ENCODE measurements at places on chromosomes 5 and 9. TPM values are rescaled to one million over a fixed set of nuclear protein-coding genes. Genes with fewer than 3 reads are reported as not detected.
A peak's percentile ranks its signal among the peaks of the same experiment; 100 is the strongest.

The COL23A1 gene
- total RNA-seq = 0.16 TPM

The GNE gene
- total RNA-seq = 37.9 TPM

The SOWAHA gene
- 5.1 TPM for total RNA-seq

The THBS4 gene
- 2.2 TPM for total RNA-seq

The TMEM161B gene
- 58.3 TPM for total RNA-seq

The RANBP17 gene
- total RNA-seq = 212 TPM

The GRM6 gene
- 0.16 TPM for total RNA-seq

The BASP1 gene
- total RNA-seq = 359 TPM

- no peak for DNase-seq
These were observed 44.5 kb upstream of the TMEM252 start for GRCh38 chr9:68585034-68585761.

GRCh38 chr5:1771149-1772065, 28.2 kb downstream of the MRPL36 start:
- DNase-seq = no peak

DNA sequence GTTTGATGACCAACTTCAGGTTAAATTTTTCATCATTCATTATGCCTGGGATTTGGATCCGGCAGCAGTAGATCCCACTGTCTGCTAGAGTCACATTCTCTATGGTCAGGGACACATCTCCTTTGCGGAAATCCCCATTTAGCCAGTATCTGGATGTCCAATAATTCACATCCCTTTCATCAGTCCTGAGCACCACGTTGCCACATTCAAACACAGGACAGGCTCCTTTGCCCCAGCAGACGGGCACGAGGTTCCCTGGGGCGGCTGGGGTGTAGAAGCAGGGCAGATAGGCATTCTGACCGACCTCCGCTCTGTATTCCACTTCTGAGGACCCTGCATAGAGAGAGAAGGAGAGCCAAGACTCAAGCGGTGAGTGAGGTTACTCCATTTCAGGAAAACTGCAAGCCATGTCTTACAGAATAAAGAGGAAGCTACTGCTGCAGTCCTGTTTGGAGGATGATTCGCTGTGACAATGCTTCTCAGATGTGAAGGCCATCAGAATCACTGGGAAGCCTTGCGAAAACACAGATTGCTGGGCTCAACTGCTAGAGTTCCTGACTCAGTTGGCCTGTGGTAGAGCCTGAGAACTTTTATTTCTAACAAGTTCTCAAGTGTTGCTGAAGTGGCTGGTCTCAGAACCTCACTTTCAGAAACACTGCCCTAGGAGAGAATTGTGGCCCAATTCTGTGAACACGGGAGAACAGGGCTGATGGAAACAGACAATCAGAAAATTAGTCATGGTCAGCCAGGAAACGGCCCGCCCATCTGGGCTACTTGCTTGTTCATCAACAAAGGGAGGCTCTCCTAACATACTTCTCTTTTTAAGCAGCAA, 2.0 kb downstream of the HAVCR2 start:
- no peak for DNase-seq

GRCh38 chr9:33129886-33130881, 37.0 kb downstream of the B4GALT1 start:
- DNase-seq = no peak

DNA sequence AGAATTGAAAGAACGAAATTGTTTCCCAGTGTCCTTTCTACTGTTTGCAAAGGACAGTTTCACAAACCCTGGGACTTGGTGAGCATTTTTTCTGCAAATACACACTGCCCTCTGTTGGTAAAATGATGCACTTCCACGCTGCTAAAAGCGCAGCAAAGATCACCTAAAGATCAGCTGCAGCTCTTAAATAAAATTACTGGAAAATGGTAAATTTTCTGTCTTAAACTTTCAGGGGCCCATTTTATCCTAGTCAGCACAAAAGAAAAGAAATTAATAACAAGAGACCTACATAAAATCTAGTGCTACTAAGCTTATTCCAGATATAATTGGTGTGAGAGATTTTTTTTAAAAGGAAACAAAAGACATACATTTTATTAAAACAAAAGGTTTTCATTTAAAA, 566.0 kb downstream of the CAAP1 start:
- peak; percentile 26 for DNase-seq

DNA sequence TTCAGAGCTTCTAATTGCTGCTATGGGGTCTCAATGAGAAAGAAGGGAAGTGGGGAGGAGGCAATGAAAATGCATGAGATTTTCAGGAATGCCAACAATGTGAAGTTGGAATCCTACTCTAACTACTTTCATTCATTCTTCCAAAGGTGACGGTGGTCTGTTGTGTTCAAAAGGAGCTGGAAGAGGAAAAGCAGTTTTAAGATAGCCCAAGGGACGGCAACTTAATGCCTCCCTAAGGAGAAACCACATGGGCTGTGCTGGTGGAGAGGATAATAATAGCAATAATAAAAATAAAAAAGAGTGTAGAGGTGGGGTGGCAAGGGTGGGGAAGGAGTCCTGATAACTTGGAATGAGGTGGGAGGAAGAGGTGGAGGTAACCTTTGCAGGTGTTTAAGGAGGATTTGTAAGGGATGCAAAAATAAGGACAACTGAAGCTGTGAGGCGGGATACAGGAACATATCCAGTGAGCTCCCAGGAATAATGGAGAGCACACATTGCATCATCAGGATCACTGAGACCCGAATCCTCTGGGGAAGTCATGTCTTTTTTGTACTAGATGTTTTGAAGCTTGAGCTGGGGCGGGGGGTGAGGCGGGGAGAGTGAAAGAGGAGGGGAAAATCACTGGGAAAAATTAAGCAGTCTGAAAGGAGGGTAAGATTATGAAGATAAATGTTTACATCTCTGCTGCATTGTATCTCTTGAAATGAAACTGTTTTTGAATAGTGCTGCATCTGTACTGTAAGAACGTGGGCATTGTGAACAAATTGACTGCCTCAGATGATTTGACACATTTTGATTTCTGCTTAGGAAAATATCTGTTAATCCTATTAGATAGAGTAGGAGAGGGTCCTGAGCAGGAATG, 120.1 kb upstream of the TMEM161B start:
- no peak for DNase-seq

DNA sequence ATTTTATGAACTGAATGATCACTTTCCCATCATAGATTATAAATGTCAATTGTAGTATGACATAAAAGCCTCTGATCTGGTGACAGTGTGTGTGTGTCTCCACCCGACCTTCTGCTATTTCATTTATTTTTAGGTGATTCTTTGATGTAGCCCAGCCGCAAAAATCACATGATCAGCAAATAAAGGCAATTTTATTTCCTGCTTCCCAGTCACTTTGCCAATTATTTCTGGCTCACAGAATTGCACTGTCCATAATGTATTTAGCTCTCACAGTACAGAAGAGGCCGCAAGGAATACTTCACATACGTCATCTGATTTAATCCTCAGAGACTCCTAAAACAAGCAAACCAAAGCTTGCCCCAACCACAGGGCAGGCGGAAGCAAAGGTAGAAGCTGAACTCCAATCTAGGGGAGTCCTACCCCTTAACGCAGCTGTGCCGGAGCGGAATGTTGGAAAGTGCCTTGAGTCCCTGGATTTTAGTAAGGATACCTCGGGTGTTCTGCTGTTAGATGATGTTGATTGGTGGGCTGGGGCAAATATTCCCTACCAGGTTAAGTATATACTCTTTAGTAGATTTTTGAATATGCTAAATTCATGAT, 384.0 kb upstream of the IRX4 start:
- DNase-seq = no peak

DNA sequence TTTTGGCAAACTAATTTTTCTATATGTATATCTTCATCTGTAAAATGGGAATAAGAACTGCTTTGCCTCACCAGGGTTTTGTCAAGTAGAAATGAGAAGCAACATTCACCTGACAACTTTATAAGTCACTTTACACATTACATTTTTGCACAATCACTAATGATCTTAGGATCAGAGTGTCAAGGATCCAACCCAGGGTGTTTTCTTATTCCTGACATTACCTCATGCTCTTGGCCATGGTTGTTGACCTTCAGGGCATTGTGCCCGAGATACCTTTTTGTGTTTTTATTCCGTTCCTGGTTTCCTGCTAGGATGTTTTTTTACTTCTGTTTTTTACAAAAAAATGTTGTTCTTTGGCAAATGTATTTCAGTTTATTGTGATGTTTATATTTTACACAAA, 22.2 kb upstream of the RASA1 start:
- no peak for DNase-seq

- no peak for DNase-seq
These were observed 2.8 kb upstream of the NOL6 start for GRCh38 chr9:33476503-33476902.

GRCh38 chr5:33275921-33276627, 164.7 kb upstream of the TARS1 start:
- DNase-seq = no peak

GRCh38 chr5:80934751-80935150, 25.4 kb upstream of the RASGRF2 start:
- DNase-seq = no peak

DNA sequence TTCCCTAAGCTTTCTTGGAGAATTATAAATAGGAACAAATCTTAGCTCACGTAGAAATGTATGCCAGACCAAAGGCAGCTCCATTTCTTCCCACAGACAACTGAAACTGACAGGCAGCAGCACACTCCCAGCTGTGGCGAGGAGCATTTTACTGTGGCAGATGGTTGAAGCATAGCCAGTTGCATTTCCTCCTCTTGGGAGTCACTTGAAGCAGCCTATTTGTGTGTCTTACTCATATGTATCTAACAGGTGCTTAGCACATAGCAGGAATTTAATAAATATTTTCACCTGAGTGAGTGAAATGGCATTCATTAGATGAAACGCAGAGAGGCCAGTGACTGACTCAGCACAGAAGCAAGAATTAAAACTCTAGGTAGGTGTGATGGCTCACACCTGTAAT, 12.3 kb upstream of the MTMR12 start:
- DNase-seq = peak; percentile 6

DNA sequence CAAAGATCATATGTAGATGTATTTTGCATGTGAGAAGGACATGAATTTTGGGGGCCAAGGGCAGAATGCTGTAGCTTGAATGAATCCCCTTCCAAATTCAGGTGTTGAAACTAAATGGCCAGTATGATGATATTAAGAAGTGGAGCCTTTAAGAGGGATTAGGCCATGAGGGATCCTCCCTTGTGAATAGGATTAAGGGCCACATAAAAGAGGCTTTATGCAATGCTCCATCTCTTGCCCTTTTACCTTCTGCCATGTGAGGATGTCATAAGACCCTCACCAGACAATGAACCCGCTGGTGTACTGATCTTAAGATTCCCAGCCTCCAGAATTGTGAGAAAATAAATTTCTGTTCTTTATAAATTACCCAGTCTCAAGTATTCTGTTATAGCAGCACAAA, 206.1 kb downstream of the YTHDC2 start:
- DNase-seq = no peak

DNA sequence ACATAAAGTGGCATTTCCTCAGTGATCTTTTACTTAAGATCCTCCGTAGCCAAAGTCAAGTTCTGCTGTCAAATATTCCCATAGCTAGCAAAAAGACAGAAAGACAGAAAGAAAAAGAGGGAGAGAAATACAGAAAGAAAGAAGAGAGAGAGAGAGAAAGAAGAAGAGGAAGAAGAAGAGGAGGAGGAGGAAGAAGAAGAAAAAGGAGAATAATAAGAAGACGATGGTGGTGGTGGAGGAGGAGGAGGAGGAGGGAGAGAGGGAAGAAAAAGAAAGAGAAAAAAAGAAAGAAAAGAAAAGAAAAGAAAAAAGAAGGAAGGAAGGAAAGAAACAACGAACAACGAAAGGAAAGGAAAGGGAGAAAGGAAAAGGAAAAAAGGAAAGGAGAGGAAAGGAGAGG, 54.1 kb downstream of the FAT2 start:
- no peak for DNase-seq

GRCh38 chr9:21381448-21382339, 3.5 kb downstream of the IFNA2 start:
- no peak for DNase-seq

GRCh38 chr9:135887585-135888050, 19.7 kb downstream of the CAMSAP1 start:
- no peak for DNase-seq

- DNase-seq = no peak
These were observed at the start of gene CARTPT for GRCh38 chr5:71719063-71719964. TSS of gene CARTPT (plus strand) at chr5:71719275. CDS start at chr5:71719294, 19 bp downstream.

DNA sequence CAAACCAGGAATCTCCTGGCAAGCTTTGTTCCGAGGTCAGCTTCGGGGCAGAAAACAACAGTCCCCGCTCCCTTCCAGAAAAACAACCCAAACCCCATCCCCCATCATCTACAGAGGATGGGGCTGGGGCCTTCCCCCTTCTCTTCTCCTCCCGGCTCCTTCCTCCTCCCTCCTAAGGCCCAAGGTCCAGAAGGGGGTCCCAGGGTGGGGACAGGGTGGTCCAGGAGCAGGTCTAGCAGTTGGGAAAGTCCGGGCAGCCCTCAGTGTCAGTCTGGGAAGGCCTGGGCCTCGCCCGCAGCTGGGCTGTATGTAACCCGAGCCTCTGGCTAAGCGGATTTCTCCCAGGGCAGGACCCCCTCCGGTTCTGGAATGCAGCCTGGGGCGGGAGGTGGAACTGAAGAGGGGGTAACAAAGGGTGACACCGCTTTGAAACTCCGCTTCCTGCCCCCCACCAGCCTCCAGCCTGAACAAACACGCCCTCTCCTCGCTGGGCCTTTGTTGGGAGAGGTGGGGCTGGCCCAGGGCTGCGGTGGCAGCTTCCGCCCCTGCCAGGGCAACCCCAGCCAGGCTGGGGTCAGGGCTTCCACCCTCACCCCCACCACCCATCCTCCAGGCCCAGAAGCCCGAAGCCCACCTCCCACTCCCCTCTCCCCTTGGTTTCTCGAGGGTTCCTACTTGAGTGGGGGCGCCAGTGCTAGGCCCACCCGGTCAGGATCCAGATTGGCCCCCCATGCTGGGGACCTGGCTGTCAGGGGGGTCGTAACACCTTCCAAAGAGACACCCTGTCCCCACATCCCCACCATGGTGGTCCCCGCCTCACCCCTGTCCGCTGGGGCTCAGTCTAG, 63.5 kb downstream of the C9orf50 start:
- DNase-seq = no peak

- no peak for DNase-seq
These were observed 44.0 kb upstream of the IRX4 start for GRCh38 chr5:1926471-1927341.

DNA sequence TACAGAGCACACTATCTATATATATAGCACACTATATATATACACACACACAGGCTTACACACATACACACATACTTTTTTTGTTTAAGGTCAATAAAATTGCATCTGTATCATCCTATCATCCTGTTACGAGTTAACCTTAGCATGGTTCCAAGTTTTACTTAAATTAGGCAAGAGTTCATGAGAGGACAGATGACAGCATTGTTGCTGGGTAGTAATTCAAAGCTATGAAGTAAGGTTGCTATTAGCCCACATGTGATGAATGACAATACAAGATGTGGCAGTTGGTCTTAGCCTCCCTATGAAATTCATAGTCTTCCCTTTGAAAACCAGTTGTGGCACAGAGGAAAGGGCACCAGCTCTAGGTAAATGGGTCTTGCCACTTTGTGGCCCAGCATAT, 438.1 kb downstream of the ACTL7B start:
- no peak for DNase-seq

- no peak for DNase-seq
These were observed 47.8 kb downstream of the WWC1 start for GRCh38 chr5:168339109-168339771.

GRCh38 chr5:1552521-1553255, 28.9 kb upstream of the LPCAT1 start:
- DNase-seq = peak; percentile 85
